ENCODE measurements at places on chromosomes 2 and 18.

DNA sequence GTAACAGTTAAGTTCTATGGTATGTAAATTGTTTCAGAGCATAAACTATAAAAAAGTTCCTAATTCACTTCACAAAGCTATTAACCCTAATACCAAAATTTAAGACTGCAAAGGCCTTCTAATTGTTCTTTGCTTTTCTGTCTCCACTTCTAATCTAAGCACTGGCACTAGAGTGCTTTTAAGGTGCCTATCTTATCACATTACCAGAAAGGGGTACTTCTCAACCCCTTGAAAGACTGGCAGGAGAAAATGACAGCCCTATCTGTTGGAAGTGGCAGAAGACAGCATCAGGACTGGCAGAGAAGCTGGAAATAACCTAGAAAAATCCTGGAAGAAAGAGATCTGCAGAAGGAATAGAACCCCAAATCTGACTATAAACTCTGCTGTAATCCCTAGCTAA lies 10.3 kb downstream of the CNRIP1 start:
- no peak for DNase-seq

GRCh38 chr2:70132244-70133126 lies 45.2 kb downstream of the PCBP1 start:
- DNase-seq, result no peak

GRCh38 chr2:29226808-29227207 lies 111.6 kb downstream of the CLIP4 start:
- no peak for DNase-seq

DNA sequence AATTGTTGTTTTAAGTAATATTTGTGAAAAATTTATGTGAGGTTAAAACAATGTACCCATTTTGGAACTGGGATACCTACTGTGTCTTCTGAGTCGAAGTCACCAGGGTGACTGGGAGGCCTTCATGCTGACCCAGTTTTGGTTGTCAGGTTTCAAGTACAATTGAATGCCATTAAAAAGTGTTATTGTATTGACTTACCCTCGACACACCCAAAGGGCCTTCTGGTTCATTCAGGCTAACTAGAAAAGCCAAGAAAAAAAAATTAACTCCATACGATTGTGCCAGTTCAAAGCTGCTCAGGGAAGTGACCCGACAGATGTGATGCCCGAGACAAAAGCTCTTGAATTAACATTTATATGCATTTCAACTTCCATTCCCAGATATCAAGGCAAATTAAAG lies 190.0 kb downstream of the ST6GAL2 start:
- no peak for DNase-seq

DNA sequence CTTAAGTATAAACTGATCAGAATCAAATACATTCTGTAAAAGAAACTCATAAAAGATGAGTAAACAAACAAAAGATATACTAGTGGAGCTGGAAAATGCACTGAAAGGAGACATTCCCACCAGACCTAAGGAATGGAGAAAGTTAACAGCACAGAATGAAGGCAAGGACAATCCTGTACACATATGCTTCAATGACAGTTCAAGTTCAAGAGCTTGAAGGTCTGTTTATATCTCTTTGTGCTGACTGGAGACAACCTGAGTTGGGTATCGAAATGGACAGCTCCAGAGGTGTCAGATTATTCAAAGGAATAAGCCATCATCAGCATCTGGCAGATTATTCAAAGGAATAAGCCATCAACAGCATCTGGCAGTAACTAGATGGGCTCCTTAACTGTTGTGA lies 73.8 kb upstream of the CD226 start:
- DNase-seq, result no peak

- no peak for DNase-seq
Measured at GRCh38 chr2:25009954-25010353, 31.9 kb upstream of the EFR3B start.
